Spinal cord (tissue), 10 donors: ENCODE measurements at places on chromosomes 1 and 21. TPM values are rescaled to one million over a fixed set of nuclear protein-coding genes. Genes with fewer than 3 reads are reported as not detected.

Gene ASCL5
- total RNA-seq = not detected

Gene CD244
- total RNA-seq = 0.69 TPM

Gene BLACAT1
- 0.89 TPM for total RNA-seq

Gene SPRR2F
- total RNA-seq = 0.22 TPM

Gene SPRR5
- not detected for total RNA-seq

Gene ELAVL4
- total RNA-seq = 77.4 TPM

Gene VWA1
- 34.5 TPM for total RNA-seq

Gene CHD5
- 22.0 TPM for total RNA-seq

Gene ITGB2
- 19.2 TPM for total RNA-seq

Gene HRNR
- not detected for total RNA-seq

Gene ACTL8
- total RNA-seq = not detected

Gene DDR2
- total RNA-seq = 44.8 TPM

DNA sequence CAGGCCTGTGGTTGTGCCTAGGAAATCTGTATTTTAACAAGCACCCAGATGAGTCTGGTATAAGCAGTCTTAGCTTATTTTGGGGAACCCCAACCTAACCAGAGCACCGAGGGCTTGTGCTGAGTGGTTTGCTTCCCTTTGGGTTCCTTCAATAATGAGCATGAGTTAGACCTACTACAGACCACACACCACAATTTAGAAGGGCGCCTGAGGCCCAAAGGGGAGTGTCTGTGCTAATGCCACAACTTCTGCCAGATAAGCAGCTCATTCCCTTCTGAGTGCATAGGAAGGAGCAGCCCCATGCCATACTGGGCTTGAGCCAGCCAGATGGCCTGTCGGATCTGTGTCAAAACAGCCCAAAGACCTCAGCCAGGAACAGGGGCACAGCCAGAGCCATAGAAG lies 15.4 kb upstream of the LSS start:
- H3K4me3 ChIP-seq = no peak overlapping the region
- H3K36me3 ChIP-seq = peaks cover 78% of the 10 kb centered on the region
- no peaks in the 10 kb centered on the region for H3K4me1 ChIP-seq

DNA sequence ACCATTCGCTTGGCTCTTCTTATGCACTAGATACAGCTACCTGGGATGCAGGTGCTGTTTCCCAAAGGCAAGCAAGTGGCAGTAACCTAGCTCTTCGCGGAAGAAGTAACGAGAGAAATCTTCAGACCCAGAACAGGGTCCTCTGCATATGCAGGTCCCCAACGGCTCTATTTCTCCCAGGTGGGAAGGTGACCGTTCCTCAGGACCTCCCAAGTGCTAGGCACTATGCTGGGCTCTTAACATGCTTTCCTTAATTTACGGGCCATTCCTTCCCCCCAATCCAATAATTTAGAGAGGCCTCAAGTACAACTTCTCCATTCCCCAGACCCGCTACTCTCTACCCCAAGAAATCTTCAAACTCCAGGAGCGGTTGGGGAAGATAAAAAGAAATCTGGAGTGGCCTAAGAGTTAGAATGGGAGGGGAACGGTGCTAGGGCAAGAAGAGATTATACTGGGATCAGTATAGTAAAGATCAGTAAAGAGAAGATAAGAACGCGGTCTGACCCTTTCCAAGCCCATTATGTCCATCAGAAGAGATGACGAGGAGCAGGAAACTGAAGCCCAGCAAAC lies 410 bp downstream of the TXNDC12 start:
- H3K4me3 ChIP-seq = peak overlapping the region; percentile 82
- H3K27me3 ChIP-seq = no peaks in the 10 kb centered on the region
- H3K36me3 ChIP-seq = no peaks in the 10 kb centered on the region
- H3K27ac ChIP-seq = peak overlapping the region; percentile 96
- H3K4me1 ChIP-seq = peaks cover 8% of the 10 kb centered on the region

DNA sequence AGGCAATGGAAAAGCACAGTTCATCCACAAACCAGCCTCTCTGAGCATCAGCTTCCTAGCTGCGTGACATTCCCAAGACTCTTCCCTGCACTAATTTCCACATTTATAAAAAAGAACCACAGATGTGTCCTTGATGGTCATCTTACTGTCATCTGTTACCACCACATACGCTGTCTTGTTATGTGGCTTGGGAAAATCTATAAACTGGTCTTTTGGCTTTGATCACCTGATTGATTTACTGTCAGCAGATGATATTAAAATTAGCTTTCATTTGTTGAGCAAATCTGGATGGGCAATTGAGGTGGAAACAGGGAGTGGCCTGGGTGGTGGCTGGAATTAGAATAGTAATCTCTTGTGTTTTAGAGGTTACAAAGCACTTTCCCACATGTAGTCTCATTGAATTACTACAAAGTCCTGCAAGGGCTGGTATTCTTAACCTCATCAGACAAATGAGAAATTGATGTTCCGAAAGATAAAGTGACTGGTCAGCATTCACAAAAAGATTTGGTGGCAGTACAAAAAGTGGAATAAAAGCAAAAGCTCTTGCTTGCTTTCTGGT lies 231.7 kb upstream of the SGIP1 start:
- no peaks in the 10 kb centered on the region for H3K27me3 ChIP-seq
- DNase-seq = no peak
- H3K36me3 ChIP-seq = no peaks in the 10 kb centered on the region
- H3K27ac ChIP-seq = no peak overlapping the region

- peaks cover 31% of the 10 kb centered on the region for H3K36me3 ChIP-seq
- H3K27ac ChIP-seq = peak overlapping the region; percentile 70
- no peak for DNase-seq
- peaks cover 46% of the 10 kb centered on the region for H3K4me1 ChIP-seq
- no peak overlapping the region for H3K4me3 ChIP-seq
- H3K27me3 ChIP-seq = no peaks in the 10 kb centered on the region
Measured at GRCh38 chr1:44237721-44238457, 24.6 kb downstream of the DMAP1 start.

DNA sequence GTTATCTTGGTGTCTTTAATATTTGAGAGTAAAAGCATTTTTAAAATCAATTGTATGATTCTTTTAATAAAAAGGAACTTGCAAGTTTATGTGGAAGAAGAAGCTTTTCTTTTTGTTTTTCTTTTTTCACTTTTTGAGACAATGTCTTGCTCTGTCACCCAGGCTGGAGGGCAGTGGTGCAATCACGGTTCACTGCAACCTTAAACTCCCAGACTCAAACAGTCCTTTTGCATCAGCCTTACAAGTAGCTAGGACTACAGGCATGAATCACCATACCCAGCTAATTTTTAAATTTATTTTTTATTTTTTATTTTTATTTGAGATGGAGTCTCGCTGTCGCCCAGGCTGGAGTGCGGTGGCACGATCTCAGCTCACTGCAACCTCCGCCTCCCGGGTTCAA lies 34.1 kb downstream of the CMPK1 start:
- peaks cover 17% of the 10 kb centered on the region for H3K36me3 ChIP-seq
- no peak overlapping the region for H3K27ac ChIP-seq
- H3K27me3 ChIP-seq = no peaks in the 10 kb centered on the region
- DNase-seq = no peak

DNA sequence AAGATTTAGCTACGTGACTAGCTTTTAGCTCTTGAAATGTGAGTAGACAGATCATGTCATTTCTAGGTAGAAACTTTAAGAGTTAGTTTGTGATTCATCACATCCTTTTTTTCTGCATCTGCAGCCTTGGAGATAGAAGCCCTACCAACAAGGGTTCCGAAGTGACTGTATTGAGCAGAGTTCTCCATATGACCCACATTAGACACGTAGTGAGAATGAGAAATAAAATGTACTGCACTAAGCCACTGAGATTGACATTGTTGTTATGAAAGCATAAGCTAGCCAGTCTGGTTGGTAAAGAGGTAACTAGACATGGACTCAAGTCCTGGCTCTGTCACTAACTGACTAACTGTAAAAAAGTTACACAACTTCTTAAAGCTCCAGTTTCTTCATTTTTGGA lies 296.1 kb downstream of the PDE4B start:
- DNase-seq = no peak
- H3K27ac ChIP-seq = no peak overlapping the region
- no peaks in the 10 kb centered on the region for H3K36me3 ChIP-seq

DNA sequence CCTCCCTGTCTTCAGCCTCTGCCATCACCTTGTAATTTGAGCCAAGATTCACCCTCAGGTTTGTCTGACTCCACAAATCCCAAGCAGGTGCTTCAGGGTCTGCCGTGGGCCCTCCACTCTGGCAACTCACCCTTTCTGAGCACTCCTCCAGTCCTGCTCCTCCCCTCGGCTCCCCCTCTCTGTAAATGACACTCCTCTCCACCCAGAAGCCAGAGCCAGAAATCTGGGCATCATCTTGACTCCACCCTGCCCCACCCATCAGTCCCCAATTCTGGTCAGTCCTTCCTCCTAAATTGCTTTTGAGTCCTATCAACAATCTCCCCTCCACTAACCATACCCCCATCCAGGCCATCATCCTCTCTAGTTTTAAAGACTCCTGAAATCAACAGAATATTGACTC lies 40.5 kb downstream of the RCSD1 start:
- no peak overlapping the region for H3K4me3 ChIP-seq
- H3K4me1 ChIP-seq = no peaks in the 10 kb centered on the region
- no peaks in the 10 kb centered on the region for H3K36me3 ChIP-seq
- no peak for DNase-seq
- no peak overlapping the region for H3K27ac ChIP-seq

DNA sequence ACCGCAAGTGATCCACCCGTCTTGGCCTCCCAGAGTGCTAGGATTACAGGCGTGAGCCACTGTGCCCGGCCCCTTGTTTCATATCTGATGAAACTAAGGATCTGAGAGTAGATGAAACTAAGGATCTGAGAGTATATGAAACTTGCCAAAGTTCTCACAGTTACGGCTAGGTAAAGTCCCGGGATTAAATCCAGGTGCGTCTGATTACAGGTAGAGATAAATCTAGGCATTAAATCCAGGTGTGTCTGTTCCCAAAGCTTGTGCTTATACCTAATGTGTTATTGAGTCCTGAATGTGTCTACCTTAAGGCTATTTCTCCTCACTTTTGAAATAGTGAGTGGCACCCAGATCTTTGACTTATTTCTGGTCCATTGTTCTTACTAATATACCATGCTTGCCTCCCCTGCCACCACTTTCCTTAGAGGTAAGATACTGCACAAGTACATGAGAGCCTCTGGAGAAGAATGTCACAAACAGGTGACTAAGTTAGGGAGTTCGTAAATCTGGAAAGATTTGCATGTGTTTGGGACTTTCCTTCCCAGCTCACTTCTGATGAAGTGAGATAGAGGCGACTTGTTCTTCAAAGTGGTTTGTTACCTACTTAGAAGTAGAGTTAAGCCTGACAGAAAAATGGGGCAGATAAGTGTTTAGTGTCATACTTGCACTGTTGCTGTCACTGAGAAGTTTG lies 66.5 kb downstream of the AK4 start:
- no peak overlapping the region for H3K4me3 ChIP-seq
- no peaks in the 10 kb centered on the region for H3K4me1 ChIP-seq
- no peak for DNase-seq
- no peak overlapping the region for H3K27ac ChIP-seq

GRCh38 chr1:67041841-67042503 lies 12.0 kb downstream of the SLC35D1 start:
- no peak overlapping the region for H3K27ac ChIP-seq
- no peak for DNase-seq
- H3K27me3 ChIP-seq = no peaks in the 10 kb centered on the region
- H3K4me1 ChIP-seq = no peaks in the 10 kb centered on the region
- no peak overlapping the region for H3K4me3 ChIP-seq

DNA sequence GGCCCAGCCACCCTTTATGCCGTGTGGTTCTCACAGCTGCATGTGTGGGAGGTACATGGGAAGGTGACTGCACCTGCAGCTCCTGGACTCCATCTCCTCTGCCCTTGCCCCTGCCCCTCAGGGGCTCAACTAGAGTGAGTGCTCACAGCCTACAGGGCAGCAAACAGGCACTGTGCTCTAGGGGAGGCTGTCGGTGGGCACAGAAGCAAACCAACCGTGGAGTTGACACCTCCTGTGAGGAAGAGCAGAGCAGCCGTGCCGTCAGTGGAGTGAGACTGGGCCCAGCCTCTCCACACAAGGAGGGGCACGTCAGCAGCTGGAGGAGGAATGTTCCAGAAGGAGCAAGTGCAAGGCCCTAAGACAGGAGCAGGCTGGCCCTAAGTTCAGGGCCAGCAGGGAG lies 32.7 kb downstream of the BMP8A start:
- no peak for DNase-seq
- peaks cover 57% of the 10 kb centered on the region for H3K36me3 ChIP-seq
- no peak overlapping the region for H3K27ac ChIP-seq
- H3K4me3 ChIP-seq = no peak overlapping the region
- no peaks in the 10 kb centered on the region for H3K27me3 ChIP-seq

GRCh38 chr1:152495066-152495675 lies 15.4 kb upstream of the LCE5A start:
- no peak for DNase-seq
- H3K4me3 ChIP-seq = no peak overlapping the region
- H3K36me3 ChIP-seq = no peaks in the 10 kb centered on the region

DNA sequence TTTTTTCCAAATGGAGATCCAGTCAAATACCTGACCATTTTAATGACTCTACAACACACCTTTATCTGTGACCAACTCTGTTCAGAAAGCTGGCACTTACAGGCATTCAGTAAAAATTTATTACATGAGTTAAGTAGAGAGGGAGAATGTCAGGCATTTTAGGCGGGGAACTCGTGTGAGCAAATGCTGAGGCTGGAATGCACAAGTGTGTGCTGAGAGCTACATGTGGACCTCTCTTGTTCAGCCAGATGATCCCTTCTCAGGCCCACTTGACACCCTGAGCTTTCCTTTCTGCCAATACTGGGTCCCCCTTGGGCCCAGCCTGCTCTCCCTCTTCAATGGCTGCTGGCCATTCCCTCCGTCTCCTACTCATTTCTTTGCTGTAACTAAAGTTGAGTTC lies 11.7 kb downstream of the PPIH start:
- H3K27me3 ChIP-seq = no peaks in the 10 kb centered on the region
- H3K4me3 ChIP-seq = no peak overlapping the region
- DNase-seq = no peak
- peaks cover 50% of the 10 kb centered on the region for H3K36me3 ChIP-seq
- H3K27ac ChIP-seq = no peak overlapping the region

GRCh38 chr1:52571783-52572182 lies 18.9 kb upstream of the TUT4 start:
- DNase-seq = no peak
- H3K4me3 ChIP-seq = no peak overlapping the region
- no peak overlapping the region for H3K27ac ChIP-seq
- H3K36me3 ChIP-seq = no peaks in the 10 kb centered on the region

DNA sequence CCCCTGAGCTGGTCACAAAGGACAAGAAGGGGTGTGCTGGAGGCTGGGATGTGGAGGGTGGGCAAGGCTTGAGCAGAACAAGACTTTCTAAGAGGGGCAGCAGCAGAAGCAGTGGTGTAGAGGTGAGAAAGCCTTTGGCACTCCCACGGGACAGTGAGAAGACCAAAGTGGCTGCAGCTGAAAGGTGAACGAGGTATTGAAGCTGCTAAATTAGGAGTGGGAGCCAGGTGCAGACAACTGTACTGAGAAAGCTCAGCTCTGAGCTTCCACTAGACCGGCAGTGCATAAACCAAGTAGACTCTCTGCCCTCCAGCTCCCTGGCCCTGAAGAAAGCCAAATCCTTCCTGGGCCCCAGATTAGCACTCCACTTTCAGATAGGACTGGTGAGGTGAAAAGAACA lies 93.0 kb downstream of the VWA5B1 start:
- H3K4me3 ChIP-seq = no peak overlapping the region
- H3K4me1 ChIP-seq = peaks cover 46% of the 10 kb centered on the region
- H3K27ac ChIP-seq = no peak overlapping the region
- no peak for DNase-seq
- H3K36me3 ChIP-seq = no peaks in the 10 kb centered on the region
